ENCODE measurements at places on chromosomes 12 and 14. TPM values are rescaled to one million over a fixed set of nuclear protein-coding genes. Genes with fewer than 3 reads are reported as not detected.

DNA sequence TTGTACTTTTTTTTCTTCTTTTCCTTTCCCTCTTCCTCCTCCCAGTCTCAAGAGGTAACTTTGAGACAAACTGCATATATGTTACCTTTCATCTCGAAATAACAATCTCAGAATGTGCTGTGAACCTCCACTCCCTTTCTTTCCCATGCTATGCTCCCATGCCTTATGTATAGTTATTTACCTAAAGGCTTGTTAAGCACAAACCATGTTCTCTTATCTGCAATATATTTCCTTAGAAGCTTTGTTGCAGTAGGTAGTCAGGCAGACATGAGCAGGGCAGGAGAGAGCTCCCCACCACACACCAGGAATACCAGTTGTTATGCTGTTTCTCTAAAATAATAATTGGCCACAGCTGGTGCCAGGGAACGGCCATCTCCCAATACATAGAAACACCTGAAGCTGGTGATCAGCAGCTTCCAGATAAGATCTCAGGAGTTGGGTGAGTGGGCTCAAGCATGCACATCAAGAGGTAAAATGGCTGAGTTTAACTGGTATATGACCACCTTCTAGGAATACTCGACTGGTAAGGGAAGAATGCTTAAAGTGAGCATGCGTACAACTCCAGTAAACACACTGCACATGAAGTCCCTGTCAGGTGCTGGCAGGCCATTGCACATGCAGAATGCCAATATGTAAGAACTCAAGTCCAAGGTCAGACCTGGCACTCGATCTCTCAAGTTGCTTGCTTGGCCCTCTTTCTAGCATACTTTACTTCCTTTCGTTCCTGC, 14.8 kb upstream of the DHRS2 start:
- H3K27ac ChIP-seq = no peak overlapping the region
- H3K27me3 ChIP-seq = no peaks in the 10 kb centered on the region
- H3K36me3 ChIP-seq = no peaks in the 10 kb centered on the region
- no peaks in the 10 kb centered on the region for H3K4me1 ChIP-seq

The DHH gene
- total RNA-seq = not detected

DNA sequence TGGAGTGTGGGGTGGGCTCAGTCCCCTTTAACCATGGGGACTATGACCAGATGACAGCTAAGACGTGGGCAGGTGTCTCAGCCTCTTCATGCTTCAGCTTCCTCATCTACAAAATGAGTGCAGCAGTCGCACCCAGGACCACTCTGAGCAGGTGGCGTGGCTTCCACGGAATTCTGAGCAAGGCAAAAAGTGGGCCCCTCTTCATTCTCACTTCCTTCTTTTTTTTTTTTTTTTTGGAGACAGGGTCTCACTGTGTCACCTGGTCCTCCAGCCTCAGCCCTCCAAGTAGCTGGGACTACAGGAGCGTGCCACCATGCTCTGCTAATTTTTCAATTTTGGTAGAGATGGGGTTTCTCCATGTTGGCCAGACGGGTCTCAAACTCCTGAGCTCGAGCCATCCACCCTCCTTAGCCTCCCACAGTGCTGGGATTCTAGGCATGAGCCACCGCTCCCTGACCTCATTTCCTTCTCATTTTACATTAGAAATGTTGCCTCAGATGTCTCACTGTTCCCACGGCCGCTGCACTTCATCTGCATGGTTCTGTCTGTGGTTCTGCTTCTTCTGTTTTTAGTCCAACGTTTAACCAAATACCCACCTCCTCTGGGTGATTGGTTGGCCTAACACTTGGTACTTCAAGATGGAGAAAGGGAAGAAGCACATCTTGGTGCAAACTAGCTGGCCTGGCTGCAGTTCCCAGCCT, 41.3 kb upstream of the BCL7A start:
- H3K36me3 ChIP-seq = no peaks in the 10 kb centered on the region
- DNase-seq = peak; percentile 42
- H3K27me3 ChIP-seq = no peaks in the 10 kb centered on the region
- H3K27ac ChIP-seq = peak overlapping the region; percentile 40

The TAS2R9 gene
- not detected for total RNA-seq

The KITLG gene
- total RNA-seq = 0.32 TPM

DNA sequence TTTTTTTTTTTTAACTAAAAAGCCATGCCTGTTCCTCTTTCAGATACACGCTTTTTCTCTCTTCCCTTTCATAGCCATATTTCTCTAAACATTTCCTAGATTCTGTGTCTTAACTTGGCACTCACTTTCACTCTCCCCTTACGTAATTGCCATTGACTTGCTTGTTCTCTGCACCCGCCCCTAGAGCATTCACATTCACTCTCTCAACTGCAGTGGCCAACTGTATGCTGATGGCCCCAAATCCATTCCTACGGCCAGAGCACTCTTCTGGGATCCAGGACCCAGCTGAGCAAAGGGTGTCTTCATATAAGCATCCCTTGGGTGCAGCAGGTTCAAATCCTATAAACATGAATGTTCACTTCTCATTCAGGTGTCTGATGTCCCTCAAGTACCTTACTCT, 59.5 kb downstream of the CKB start:
- H3K36me3 ChIP-seq = peaks cover 38% of the 10 kb centered on the region
- no peak for DNase-seq
- H3K27me3 ChIP-seq = no peaks in the 10 kb centered on the region
- H3K27ac ChIP-seq = no peak overlapping the region
- H3K4me3 ChIP-seq = no peak overlapping the region
- no peaks in the 10 kb centered on the region for H3K4me1 ChIP-seq

The KRT74 gene
- total RNA-seq = not detected

GRCh38 chr12:1844661-1845409, 24.5 kb downstream of the LRTM2 start:
- peaks cover 3% of the 10 kb centered on the region for H3K27me3 ChIP-seq
- no peak overlapping the region for H3K27ac ChIP-seq
- no peak overlapping the region for H3K4me3 ChIP-seq
- H3K36me3 ChIP-seq = no peaks in the 10 kb centered on the region

GRCh38 chr14:52902971-52903619, 47.8 kb downstream of the FERMT2 start:
- H3K27me3 ChIP-seq = no peaks in the 10 kb centered on the region
- no peak for DNase-seq
- no peak overlapping the region for H3K4me3 ChIP-seq
- H3K36me3 ChIP-seq = no peaks in the 10 kb centered on the region
- no peak overlapping the region for H3K27ac ChIP-seq
- H3K4me1 ChIP-seq = no peaks in the 10 kb centered on the region

GRCh38 chr14:53881161-53881871, 75.3 kb downstream of the BMP4 start:
- H3K4me1 ChIP-seq = peaks cover 4% of the 10 kb centered on the region
- H3K27ac ChIP-seq = peak overlapping the region; percentile 84
- no peak for DNase-seq
- no peak overlapping the region for H3K4me3 ChIP-seq

DNA sequence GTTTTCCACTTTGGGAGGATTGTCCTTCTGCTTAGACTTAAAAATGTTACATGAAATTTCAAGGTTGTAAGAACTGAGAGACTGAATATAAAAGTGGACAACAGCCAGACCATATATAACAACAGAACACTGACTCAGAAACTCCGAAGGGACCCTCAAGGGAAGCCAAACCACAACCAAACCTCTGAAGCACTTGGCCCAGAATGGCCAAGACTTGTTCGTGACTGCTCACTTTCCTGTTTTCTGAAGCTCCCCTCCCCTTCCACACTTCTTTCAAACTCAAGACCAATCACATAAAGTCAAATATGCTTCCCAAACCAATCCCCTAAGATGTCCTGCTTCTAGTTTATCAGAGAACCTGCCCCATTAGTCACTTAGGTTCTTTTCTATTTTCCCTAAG, 13.7 kb downstream of the OR6J1 start:
- no peak for DNase-seq
- no peaks in the 10 kb centered on the region for H3K27me3 ChIP-seq
- no peaks in the 10 kb centered on the region for H3K36me3 ChIP-seq
- no peak overlapping the region for H3K27ac ChIP-seq
- no peak overlapping the region for H3K4me3 ChIP-seq
- no peaks in the 10 kb centered on the region for H3K4me1 ChIP-seq

DNA sequence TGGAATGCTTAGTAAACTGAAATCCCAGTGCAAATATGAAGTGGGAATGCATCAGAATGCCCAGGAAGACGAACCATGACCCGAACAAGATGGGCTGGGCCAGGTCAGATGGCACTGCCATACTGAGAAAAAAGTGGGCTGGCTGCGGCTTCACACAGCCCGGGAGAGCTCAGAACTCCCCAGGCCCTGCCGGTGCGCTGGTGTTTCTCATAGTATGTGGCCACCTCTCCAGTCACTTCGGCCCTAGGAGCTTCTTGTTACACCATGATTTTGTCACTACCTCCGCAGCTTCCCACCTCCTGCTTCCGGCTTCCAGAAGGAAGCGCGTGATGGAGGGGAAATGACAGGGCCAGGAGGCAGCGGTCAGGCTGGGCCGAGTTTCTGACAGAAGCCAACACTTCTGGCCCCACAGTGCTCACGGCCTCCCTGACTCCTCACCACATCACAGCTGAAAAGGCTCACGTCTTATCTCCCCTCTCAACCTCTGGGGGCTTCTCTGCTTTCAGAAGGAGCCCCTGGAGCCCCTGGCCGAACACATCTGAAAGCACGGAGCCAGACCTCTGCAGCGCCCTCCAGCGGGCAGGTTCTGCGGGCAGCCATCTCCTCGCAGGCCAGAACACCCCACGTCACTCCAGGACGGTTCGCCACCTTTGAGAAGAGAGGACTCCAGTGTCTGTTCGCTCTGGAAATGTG, 30.7 kb downstream of the DAD1 start:
- no peak overlapping the region for H3K4me3 ChIP-seq
- H3K27ac ChIP-seq = peak overlapping the region; percentile 100
- no peaks in the 10 kb centered on the region for H3K36me3 ChIP-seq

- no peak overlapping the region for H3K27ac ChIP-seq
- H3K4me3 ChIP-seq = no peak overlapping the region
- no peak for DNase-seq
- H3K4me1 ChIP-seq = no peaks in the 10 kb centered on the region
- no peaks in the 10 kb centered on the region for H3K27me3 ChIP-seq
These were observed 160.2 kb downstream of the KICS2 start for GRCh38 chr12:64061868-64062375.

DNA sequence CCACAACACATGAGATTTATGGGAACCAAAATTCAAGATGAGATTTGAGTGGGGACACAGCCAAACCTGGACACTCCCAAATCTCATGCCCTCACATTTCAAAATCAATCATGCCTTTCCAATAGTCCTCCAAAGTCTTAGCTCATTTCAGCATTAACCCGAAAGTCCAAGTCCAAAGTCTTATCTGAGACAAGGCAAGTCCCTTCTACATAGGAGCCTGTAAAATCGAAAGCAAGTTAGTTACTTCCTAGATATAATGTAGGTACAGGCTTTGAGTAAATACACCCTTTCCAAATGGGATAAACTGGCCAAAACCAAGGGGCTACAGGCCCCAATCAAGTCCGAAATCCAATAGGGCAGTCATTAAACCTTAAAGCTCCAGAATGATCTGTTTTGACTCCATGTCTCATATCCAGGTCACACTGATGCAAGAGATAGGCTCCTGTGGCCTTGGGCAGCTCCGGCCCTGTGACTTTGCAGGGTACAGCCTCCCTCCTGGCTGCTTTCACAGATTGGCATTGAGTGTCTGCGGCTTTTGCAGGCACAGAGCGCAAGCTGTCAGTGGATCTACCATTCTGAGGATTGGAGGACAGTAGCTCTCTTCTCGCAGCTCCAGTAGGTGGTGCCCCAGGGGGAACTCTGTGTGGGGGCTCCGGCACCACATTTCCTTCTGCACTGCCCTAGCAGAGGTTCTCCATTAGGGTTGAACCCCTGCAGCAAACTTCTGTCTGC, 60.1 kb downstream of the LRIG3 start:
- no peak overlapping the region for H3K4me3 ChIP-seq
- H3K36me3 ChIP-seq = no peaks in the 10 kb centered on the region
- no peak for DNase-seq
- no peak overlapping the region for H3K27ac ChIP-seq
- no peaks in the 10 kb centered on the region for H3K27me3 ChIP-seq

The FOXM1 gene
- 60.0 TPM for total RNA-seq

GRCh38 chr12:88716240-88716639, 136.0 kb upstream of the KITLG start:
- no peaks in the 10 kb centered on the region for H3K36me3 ChIP-seq
- H3K4me3 ChIP-seq = no peak overlapping the region
- no peaks in the 10 kb centered on the region for H3K4me1 ChIP-seq
- DNase-seq = no peak

The OASL gene
- total RNA-seq = 2.6 TPM

The KLRG1 gene
- total RNA-seq = 2.1 TPM

Measured in GM12878 (cell line).